B cell (primary cell): ENCODE measurements at places on chromosomes 2 and 18. TPM values are rescaled to one million over a fixed set of nuclear protein-coding genes. Genes with fewer than 3 reads are reported as not detected.

DNA sequence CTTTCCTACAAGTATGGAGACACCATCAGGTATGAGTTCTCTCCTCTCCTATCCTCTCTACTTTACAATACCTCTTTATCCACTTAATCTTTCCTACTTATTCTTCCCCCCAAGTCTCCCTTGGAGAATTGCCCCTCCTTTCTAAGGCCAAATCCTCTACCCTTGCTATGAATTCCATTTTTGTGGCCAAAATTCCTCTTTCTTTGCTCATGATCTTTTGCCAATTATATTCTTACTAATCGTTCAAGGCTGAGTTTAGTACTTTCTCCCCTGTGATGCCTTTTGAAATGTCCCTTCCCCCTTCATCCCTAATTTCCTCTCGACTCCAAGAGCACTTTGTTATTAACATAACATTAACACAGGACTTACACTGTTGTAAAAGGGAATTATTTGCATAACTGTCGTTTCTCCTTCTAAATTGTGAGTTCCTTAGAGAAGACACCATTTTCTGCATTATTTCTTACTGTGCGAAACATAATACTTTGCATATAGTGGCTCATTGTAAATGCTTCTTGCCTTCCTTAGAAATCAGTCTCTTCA, 133.4 kb downstream of the KCTD1 start:
- DNase-seq = no peak

DNA sequence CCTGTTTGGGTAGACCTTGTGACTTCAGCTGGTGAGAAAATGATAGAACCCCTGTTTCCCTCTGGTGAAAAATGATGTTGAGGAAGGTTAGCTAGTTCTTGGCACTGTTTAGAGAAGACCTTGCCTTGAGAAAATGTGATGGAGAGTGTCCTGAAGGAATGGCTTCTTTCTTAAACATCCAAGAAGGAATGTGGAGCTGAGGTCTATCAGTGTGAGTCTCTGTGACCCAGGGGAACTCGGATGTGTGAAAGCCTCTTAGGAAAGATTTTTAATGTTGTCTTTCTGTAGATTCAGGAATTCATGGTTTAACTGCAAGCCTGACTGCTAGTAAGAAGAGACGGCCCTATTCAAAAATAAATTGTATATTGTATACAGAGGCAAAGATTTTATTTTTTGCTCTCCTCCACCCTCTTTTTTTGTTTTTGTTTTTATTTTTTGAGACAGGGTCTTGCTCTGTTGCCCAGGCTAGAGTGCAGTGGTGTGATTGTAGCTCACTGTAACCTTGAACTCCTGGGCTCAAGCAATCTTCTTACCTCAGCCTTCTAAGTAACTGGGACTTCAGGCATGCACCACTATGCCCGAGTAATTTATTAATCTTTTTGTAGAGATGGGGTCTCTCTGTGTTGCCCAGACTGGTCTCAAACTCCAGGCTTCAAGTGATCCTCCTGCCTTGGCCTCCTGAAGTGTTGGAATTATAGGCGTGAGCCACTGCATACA, 87.5 kb downstream of the ZNF532 start:
- DNase-seq = no peak

UGT1A10 gene
- total RNA-seq = not detected in 2 replicates

CHRND gene
- total RNA-seq = not detected in 2 replicates

MAB21L4 gene
- not detected in 2 replicates for total RNA-seq

GRCh38 chr18:44851856-44852621, 171.4 kb downstream of the SETBP1 start:
- DNase-seq = no peak

LRRC30 gene
- total RNA-seq = not detected in 2 replicates

- no peak for DNase-seq
Observed at GRCh38 chr2:44529448-44529847, 167.7 kb downstream of the CAMKMT start.

GRCh38 chr2:37812941-37813730, 112.0 kb upstream of the RMDN2 start:
- DNase-seq = no peak

- DNase-seq = peak; percentile 63
Observed at GRCh38 chr2:45649858-45650811, 1.3 kb upstream of the PRKCE start.

UGT1A5 gene
- not detected in 2 replicates for total RNA-seq

DNA sequence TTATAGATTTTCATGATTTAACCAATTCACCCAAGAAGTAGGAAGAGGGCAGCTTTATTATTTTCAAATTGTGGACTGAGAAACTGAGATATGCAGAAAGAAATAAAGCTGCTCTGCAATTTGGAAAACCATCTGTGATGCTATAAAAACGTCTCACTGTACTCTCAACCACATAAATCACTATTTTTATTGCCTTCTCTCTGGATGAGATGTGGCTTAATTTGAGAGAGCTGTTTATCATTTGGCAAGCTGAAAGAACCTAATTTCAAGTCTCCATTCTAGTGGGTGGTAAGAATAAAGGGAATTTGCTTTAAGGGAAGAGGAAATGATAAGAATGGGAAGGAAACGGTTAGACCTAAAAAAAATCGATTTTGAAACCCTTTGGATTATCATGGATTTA, 49.9 kb upstream of the CYP1B1 start:
- DNase-seq = no peak

RNU2-63P gene
- 8.9 and 9.3 TPM in 2 replicates for total RNA-seq

CNGA3 gene
- not detected in 2 replicates for total RNA-seq

GREB1 gene
- total RNA-seq = 0.34 and 0.39 TPM in 2 replicates

LINC00305 gene
- not detected in 2 replicates for total RNA-seq

GRCh38 chr2:206071807-206072206, 14.2 kb downstream of the INO80D start:
- no peak for DNase-seq

DNA sequence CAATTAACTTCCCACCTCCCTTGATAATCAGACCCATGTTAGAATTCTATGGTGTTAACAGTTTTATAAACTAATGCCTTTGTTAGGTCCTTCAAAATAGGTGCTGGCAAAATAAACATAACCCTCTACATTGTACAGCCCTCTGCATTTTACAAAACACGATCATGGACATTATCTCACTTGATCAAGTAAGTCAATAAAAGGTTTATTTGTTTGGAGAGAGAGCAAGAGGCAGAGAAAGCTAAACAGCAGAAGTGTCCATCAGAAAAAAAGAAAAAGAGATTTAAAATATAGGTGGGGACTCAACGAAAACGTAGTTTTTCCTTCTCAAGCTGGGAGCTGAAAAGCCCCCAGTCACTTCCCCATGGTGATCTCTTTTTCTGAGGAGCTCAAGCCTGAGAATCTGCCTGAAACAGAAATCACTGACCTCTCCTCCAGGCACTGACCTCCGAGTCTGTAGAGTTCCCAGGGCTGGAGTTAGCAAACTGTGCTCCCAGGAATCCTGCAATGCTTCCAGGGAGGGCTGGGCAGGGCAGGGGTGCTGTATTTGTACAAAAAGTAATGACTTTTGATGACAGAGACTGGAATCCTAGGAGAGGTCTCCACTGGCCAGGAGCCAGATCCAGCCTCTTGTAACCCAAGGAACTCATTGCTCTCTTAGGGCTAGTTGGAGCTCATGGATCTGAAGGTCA, 137.8 kb upstream of the KLHL29 start:
- DNase-seq = no peak

DSG1 gene
- total RNA-seq = not detected in 2 replicates

GRCh38 chr18:45656194-45656770, 41.0 kb downstream of the SLC14A2 start:
- DNase-seq = no peak

DNA sequence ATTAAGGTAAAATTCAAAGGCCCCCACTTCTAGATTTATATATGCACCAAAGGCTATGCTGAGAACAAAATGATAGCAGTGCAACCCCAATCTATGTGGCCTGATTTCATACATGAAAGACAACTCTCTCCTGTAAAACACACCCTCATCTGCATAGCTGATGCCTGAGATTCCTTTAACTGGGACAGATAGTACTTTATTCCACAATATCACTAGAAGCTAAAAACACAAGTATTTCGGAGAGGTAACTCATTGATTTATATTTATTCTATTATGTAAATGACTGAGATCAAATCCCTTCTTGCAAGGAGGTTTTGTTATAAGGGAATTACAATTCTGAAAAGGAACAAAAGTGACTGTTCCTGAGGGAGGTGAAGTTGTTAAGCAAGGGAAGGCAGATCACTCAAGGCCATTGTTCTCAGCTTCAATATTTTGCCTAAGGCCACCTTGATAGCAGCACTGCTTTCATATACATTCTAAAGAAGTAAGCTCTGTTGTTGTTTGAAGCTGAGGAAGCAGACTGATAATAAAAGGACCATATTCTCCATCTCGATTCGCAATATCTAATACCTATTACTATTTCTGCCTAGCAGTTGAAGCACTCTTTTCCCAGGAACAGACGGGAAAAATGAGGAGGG, 471.0 kb upstream of the CDH7 start:
- no peak for DNase-seq

TNFAIP6 gene
- not detected in 2 replicates for total RNA-seq

ANKRD44 gene
- 450 and 457 TPM in 2 replicates for total RNA-seq

SIX3 gene
- not detected in 2 replicates for total RNA-seq
